Lower leg skin (tissue), 4 donors: ENCODE measurements at places on chromosomes 3 and 15.

GRCh38 chr3:54528668-54529067 is 399.2 kb downstream of the LRTM1 start:
- DNase-seq, result peak; percentile 53

- DNase-seq, result no peak
Observed at GRCh38 chr15:81612631-81613030, 238.6 kb upstream of the TMC3 start.

DNA sequence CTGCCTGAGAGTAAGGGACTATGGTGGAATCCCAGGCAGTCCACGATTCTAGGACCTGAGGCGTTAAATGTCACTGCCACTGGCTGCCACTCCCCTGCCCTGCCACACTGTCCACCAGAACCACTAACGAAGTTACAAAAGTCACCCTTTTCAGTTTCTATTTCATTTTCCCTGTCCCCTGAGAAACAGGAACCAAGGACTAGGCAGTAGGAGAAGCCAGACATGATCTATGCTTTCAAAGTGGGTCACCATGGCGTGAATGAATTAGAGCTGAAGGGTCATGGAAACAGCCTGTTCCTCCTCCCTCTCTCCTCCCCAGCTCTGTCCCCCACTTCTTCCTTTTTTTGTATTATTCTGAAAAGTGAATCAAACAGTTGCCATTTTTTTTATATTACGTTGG is 9.1 kb upstream of the ADPRH start:
- no peak for DNase-seq

DNA sequence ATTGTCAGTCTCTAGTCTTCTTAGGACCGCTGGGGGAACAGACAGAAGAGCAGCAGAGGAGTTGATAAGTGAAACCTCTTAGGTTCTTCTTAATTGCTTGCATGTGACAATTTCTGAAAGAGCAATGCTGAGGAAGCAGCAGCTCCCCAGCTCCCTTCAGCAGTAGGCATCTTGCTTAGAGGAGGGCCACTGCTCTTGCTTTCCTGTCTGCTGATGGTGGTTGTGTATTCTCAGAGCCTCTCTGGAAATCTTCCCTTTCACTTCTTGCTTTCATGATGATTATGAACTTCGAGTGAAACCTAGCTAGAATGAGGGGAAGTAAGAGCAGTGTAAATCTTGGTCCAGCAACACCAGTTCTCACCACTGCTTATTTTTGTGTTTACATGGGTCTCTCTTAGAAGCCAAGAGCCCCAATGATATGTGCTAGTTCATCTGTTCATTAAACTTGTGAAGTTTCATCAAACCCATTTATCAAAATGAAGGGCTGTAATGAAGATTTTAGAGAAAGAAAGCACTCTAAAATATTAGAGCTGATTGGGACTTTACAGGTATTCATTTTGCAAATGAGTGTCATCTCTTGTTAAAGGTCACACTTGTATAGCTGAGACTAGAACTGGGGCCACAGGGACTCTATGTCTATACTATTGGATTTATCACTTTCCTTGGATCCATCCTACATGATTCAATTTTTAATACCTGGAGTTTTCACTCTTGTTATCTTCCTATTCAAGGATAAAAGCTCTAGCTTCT is 246.7 kb downstream of the LPP start:
- DNase-seq, result no peak

- no peak for DNase-seq
Observed at GRCh38 chr3:14435175-14436014, 33.0 kb downstream of the SLC6A6 start.

GRCh38 chr15:70875001-70875782 is 17.0 kb downstream of the THAP10 start:
- no peak for DNase-seq

- no peak for DNase-seq
Observed at GRCh38 chr3:65472501-65472900, 566.2 kb downstream of the MAGI1 start.

DNA sequence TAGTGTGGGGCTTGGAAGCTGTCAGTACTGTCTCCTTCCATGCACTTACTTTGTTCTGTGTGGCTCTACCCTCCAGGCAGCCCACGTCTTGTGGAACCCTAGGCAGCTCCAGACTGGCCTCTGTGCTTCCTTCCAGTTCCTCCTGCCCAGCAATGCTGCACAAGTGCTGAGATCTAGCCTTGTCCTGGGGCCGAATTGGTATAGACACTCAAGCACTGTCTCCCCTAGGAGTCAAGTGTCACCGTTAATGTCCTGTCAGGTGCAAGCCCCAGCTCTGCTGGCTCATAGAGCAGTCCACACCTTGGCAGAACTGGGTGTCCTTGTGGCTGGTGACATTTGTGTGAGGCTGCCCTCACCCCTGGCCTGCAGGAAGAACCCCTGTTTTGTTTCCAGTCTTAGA is 130.1 kb downstream of the EEFSEC start:
- DNase-seq, result no peak

DNA sequence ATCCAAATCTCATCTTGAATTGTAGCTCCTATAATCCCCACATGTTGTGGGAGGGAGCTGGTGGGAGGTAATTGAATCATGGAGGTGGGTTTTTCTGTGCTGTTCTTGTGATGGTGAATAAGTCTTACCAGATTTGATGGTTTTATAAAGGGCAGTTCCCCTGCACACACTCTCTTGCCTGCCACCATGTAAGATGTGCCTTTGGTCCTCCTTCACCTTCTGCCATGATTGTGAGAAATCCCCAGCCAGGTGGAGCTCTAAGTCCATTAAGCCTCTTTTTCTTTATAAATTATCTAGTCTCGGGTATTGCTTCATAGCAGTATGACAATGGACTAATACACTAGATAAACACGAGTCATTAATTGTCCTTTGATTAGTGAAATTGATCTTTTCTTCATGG is 214.5 kb upstream of the CFAP20DC start:
- no peak for DNase-seq

DNA sequence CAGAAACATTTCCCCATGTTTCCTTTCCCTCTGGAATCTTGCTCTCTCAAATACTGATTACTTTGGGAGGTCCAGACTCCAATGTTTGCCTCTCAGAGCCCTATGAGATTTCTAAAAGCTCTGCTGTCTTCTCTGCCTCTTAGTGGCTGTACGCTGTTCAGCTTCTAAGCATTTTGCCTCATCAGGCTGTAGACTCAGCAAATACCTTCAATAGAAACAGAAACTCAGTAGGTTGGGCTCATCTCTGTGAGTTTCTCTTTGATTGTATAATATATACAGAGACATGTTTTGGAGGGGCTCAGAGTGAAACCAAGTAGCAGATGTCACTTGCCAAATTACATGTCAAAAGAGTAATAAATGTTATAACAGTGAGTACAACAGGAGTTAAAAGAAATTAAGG is 380.8 kb upstream of the MEIS2 start:
- no peak for DNase-seq

DNA sequence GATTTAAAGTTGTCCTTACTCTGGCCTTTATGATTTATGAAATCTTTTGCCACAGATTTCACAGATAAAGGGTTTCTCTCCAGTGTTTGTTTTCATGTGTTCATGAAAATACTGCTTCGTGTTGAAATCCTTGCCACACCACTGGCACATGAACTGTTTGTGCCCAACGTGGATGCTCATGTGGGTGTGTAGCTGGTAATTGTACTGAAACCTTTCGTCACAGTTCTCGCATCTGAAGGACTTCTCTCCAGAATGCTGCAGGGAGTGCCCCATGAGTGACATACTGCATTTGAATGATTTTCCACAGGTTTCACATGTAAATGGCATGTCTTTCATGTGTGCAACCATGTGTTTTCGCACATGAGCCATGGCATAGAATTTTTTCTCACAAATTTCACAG is 111.9 kb downstream of the DOCK3 start:
- no peak for DNase-seq

DNA sequence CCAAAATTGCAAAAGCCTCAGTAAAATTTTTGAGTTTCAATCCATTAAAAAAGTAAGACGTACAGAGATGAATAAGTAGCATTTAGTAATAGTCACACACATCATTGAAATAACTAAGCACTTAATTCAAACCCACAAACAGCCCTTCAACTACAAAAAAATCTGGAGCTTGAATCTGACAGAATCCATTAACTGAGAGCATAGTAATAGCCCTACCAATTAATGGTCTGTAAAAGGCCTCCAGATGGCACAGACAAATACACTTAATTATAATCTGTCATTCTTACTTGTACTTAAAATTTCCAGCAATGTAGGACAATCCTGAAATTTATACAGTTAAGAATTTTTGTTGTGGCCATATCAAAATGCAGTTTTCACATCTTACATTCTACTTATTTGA is 246.9 kb downstream of the VGLL3 start:
- no peak for DNase-seq

- no peak for DNase-seq
Observed at GRCh38 chr3:114093016-114093380, 36.5 kb downstream of the QTRT2 start.

DNA sequence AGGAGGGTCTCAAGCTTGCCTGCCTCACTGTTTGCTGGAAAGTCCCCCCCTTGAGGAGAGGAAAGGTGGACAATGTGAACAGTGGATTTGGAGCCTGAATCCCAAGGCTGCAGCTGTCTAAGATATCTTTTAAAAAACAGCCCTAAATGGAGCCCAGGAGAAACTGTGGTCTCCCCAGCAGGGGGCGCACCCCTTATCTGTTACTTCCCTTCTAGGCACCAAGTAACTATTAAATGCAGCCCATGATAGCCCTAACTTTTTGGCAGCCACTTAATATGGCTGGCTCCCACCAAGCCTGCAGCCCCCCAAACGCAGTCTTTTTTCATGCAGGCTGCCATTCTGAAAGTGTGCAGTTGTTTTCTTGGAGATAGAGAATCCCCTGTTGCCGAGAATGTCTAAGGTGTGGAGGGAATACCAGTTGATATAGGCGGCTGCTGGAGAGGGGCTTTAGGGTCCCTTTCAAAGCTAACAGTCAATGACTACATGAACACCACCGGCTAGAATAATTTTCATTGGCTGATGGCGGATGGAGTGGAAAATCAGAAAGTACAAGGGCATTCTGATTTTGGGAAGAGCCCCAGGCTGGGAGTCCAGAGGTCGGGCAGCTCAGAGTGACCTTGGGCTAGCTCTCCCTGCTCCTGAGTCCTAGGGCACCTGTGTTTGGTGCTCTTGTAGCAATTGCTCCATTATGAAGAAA is 1.3 kb downstream of the RHCG start:
- no peak for DNase-seq

DNA sequence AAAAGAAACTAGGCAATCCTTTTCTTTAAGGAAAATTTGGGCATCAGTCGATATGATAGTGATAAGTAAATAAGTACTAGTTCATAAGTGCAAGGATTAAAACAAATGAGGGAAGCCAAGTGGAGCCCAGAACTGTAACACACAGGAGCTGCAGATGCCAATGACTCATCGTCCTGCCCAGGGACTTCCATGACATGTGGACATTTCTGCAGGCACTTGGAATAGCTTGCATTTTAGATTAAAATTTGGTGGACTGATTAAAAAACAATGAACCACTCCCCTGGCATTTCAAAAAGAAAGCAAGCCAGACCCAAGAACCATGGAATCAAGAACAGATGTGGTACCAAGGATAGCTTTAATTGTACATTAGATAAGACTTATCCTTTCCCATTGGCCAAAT is 2.9 kb downstream of the SAMD7 start:
- no peak for DNase-seq

DNA sequence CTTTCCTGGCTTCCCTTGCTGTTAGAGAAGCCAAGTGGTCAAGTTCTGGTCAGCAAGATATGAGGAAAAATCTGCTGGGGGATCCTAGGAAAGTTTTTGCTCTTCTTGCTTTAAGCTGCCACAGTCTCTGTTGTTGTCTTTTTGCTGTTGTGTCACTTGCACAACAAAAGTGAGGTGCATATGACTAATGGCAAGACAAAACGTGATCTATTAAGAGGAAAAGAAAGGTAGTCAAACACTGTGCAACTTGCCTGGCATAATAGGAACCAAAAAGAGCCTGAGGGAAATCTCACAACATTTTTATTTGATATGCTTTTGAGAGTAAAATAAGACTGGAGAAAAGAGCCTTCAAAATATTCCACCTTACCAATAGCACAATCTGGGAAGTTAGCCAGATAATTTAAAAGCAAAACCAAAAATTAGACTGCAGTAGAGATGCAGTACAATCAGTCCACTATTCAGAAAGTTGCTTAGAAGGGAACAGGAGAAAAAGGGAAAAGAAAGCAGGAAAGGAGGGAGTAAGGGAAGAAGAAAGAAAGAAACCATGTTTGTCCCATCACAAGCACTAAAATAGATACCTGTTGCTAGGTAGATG is 110.0 kb upstream of the SLC4A7 start:
- DNase-seq, result no peak

GRCh38 chr3:177141899-177142646 is 55.2 kb downstream of the TBL1XR1 start:
- no peak for DNase-seq

GRCh38 chr15:46328821-46329220 is 694.0 kb downstream of the SQOR start:
- no peak for DNase-seq

GRCh38 chr15:75695220-75695619 is 17.4 kb downstream of the CSPG4 start:
- DNase-seq, result no peak

DNA sequence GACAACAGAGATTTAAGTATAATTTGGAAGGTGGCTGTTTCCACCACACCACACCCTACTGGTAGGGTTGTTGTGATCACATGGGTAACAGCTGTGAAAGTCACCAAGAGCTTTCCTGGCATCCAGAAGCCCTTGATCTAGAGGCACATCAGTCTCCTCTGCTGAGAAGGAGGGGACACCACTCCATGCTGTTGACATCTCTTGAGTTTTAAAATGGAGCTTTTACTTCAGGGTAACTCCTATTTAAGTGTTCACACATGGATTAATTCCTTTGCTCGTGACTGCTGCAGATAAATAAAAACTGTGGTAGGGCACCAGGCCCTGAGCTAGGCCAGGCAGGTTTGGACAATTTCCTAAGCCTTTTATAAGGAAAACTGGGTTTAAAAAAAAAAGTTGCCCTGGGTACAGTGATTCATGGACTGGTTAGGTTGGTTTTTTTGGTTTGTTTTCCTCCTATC is 7.5 kb downstream of the EXOSC7 start:
- no peak for DNase-seq

GRCh38 chr15:38996111-38996631 is 431.6 kb upstream of the RASGRP1 start:
- no peak for DNase-seq

DNA sequence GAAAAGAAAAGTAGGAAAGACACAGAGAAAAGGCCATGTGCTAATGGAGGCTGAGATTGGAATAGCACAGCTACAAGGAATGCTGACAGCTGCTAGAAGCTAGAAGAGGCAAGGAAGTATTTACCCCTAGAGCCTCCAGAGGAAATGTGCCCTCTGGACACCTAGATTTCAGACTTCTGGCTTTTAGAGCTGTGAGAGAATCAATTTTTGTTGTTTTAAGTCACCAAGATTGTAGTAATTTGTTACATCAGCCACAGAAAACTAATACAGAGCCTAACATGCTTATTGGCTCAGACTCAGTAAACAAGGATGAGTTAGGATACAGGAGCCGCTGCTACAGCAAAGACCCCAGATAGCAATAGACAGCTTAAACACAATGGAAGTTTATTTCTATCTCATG is 33.1 kb upstream of the GLCE start:
- DNase-seq, result no peak

GRCh38 chr3:173733029-173733652 is 335.6 kb downstream of the NLGN1 start:
- no peak for DNase-seq

- no peak for DNase-seq
Observed at GRCh38 chr3:138336454-138336999, 6.9 kb upstream of the NME9 start.

- no peak for DNase-seq
Observed at GRCh38 chr3:171622126-171622525, 161.9 kb upstream of the TNIK start.

- DNase-seq, result peak; percentile 53
Observed at GRCh38 chr3:46734773-46735172, 17.1 kb upstream of the PRSS50 start.
